ENCODE measurements at places on chromosomes 4 and X.

DNA sequence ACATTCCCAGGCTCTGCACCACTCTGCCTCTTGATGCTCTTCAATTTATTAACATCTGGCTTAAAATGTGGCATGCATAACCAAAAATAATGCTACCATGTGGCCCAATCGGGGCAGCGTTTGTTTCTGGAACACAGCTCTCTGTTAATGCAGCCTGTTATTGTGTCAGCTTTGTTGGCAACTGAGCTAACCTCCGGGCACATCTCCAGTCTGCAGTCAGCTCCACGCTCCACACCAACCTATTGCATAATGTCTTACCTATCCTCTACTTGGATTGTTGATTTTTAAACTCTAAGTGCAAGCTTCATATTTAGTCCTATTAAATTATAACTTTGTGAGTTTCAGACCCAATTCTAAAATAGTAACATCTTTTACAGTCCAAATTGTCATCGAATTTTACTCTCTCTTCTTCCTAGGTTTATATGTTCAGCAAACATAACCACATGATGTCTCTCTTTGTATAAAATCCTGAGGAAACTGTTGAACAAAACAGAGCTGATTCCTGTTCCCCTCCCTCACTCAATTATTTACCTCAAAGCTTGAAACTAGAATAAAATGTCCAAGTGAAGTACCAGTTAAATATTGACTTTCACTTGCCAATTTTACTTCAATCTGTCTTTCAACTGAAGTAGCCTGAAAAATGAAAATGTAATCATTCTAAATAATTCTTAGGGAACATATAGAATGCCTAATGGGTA lies 92.2 kb upstream of the RAPGEF2 start:
- peak; percentile 39 for DNase-seq

GRCh38 chr4:176031922-176032321 lies 33.7 kb upstream of the WDR17 start:
- DNase-seq = no peak

DNA sequence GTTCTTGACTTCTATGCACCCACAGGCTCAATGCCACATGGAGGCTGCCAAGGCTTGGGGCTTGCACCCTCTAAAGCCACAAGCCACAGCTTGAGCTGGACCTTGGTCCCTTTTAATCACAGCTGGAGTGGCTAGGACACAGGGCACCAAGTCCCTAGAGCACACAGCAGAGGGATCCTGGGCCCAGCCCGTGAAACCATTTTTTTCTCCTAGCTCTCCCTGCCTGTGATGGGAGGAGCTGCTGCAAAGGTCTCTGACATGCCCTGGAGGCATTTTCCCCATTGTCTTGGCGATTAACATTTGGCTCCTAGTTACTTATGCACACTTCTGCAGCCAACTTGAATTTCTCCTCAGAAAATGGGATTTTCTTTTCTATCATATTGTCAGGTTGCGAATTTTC lies 410.9 kb downstream of the GRID2 start:
- DNase-seq = no peak

DNA sequence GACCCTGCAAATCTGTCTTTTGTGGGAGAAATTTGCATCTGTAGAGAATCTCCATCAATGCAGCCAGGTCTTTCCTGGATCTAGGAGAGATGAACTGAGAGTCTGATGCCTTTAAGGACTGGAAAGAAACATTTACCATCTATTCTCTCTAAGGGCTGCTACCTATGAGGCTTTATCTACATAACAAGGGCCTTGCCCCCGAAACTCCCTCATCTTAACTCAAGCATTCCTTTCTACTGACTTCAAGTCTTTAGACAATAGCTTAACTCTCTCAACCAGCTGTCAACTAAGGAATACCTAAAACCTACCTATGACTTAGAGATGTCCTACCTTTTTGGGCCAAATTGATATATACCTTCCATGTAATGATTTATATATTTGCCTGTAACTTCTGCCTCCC lies 32.1 kb downstream of the MAGEB17 start:
- no peak for DNase-seq

DNA sequence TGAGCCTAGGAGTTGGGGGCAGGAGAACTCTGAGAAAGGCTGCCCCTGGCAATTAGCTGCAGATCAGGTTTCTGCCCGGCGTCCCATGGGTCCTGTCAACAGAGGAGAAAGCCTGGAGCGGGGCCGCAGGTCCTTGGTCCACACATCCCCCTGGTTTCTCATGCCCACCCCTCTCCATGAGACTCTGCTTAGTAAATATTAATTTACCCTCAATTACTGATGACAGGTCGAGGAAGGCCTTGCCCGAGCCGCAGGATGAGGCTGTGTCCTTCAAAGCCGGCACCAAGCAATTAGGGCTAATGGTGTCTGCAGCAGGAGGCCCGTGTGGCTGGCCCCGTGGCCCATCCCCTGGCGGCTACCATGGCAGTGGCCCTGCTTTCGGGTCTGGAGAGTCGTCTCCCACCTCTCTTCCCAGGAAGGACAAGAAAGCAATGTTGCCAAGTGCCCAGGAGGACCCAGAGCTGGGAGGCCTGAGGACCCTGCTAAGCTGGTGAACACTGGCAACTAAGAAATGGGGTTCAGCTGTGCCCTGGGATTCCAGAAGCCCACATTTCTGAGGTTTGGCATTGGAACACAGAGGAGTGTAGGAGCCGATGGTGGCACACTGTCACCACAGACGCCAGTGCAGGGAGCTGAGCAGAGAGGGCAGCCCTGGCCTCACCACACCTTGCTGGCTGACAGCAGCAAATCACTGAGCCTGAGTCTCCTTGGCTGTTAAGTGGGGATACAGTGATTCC lies 114.6 kb downstream of the CPZ start:
- no peak for DNase-seq

- DNase-seq = no peak
These were observed 24.2 kb downstream of the NELFA start for GRCh38 chr4:1984406-1985191.

DNA sequence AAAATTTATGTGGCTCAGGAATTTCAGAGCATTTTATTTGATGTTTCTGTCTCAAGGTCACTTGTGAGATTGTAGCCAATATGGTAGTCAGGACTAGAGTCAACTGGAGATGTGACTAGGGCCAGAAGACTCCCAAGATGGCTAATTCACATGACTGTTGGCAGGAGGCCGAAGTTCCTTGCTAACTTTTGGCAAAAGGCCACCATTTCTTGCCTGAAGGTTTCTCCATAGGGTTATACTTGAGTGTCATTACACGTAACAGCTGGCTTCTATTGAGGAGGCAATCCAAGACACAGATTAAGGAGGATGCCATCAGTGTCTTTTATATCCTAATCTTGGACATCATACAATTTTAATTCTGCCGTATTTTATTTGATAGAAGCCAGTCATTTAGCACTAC lies 162.3 kb upstream of the MAOA start:
- DNase-seq = no peak

DNA sequence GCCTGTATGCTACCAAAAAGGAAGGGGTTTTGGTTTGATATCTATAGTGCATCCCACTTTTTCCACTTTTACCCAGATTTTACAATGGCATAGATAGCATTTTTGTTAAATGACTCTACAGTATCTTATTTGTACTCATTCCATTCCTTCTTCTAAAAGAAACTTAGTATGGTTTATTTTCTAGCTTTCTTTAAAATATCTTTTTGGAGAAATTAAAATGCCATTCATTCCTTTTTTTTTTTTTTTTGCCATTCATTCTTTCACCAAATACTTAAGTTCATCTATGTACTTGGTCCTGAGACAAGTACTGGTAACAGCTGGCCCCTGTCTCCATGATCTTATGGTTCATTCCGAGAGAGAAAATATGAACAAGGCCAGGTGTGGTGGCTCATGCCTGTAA lies 49.1 kb downstream of the MID1 start:
- no peak for DNase-seq

GRCh38 chr4:7139167-7139982 lies 53.0 kb upstream of the SORCS2 start:
- no peak for DNase-seq

DNA sequence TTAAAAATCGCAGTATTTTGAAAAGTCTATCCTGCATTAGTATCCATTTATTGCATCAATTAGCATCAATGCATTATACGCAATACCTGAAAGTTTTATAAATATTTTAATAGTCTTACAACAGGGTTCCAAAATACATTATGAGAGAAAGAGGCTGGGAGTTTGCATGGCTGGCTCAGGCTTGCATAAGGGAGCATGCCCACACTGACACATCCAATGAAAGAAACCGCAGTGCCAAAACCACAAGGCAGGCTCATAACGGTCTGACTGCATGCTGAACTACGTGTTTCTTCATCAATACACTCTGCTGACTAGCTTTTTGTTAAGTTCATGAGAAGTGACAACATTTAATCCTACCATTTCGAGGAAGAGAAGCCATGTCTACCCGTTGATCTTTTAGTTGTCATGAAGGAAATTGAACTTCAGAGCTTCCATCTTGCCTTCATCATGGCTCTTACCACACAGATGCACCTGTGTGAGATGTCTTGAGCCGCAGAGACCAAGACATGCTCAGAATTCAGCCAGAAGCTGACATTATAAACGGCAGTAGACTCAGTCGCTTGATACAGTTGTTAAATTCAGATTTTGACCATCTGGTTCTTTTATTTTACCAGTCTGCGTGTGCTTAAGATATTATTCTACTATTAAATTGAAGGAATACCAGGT lies 168.8 kb upstream of the FRG1 start:
- DNase-seq = no peak

DNA sequence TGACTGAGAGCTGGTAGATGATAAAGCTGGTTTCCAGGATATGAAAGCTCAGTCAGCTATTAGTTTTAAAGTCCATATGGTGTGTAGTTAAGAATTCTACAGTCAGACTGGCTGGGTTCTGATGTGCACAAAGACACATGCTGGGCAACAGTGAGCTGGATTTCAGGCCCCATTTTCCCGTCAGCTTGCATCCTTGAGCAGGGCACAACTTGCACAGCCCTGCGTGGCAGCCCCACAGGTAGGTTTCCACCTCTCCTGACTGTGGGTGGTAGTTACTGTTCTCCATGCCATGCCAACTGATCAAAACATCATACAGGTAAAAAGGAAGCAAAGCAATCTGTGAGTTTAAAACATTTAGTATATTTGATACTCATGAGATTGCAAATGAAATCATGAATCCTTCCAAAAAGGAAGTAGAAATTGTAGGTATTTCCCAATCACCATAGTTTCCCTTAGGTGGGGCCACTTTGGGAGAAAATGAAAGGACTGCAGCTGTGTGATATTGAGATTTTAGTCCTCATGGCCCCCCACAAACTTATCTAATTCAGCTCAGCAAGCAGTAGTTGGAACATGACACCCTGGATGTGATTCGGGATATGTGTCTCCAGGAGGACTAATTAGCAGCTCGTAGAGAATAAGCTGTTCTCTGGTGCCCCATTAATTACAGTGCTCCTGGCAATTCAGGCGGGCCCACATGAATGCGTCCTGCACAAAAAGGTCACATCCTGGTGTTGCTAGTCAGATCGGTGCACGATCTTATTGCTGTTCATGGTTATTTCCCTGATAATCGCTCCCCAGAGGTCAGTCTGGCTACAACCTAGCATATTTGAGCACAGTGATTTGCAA lies 42.4 kb upstream of the NOCT start:
- peak; percentile 20 for DNase-seq

GRCh38 chrX:152904151-152905080 lies 6.5 kb downstream of the ZNF185 start:
- peak; percentile 84 for DNase-seq

DNA sequence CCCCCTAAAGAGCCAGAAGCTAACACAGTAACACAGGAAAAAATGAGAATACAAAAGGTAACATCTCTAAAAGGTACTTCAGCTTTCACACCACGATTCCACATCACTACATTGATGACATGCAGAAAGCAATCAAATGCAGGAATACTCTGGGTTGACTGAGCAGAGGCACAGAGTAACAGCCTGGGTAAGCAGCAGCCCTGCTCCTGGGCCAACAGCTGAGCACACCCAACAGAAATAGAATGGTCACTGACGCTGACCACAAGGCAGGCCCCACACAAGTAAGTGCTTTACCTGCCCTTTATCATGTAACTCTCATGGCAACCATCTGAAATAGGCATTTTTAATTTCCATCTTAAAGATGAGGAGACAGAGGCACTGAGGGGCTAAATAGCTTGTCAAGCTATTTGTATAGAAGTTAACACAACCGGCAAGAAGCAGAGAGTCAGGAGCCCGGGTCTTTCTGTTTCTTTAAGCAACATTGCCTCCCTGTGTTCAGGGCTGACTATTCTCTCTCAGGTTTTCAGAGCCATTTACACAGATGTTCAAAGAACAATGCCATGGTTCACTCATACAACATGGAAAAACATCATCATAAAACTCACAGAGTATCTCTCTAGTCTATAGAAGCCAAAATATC lies 168.9 kb downstream of the ZNF674 start:
- DNase-seq = peak; percentile 48

- DNase-seq = no peak
These were observed 59.8 kb upstream of the LGI2 start for GRCh38 chr4:25090516-25090915.

GRCh38 chr4:6773616-6774540 lies 8.6 kb upstream of the KIAA0232 start:
- DNase-seq = no peak

DNA sequence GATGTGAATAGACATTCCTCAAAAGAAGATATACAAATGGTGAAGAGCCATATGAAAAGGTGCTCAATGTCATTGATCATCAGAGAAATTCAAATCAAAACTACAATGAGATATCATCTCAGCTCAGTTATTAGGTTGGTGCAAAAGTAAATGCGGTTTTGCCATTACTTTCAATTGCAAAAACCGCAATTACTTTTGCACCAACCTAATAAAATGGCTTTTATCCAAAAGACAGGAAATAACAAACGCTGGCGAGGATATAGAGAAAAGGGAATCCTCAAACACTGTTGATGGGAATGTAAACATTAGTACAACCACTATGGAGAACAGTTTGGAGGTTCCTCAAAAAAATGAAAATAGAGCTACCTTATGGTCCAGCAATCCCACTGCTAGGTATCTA lies 5.1 kb downstream of the CLIC2 start:
- no peak for DNase-seq

GRCh38 chr4:147801820-147802219 lies 69.9 kb downstream of the ARHGAP10 start:
- no peak for DNase-seq

DNA sequence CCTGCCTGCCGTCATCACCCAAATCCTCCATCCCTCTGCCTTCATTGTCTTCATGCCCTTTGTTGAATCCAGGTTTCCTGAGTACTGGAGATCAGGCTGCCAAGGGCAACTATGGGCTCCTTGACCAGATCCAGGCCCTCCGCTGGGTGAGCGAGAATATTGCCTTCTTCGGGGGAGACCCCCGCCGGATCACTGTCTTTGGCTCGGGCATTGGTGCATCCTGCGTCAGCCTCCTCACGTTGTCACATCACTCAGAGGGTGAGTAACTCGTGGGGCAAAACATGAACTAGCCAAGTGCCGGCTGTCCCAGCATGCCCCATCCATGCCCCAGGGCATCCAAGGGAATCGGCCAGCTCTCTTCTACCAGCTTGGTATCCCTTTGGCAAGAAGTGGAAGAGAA lies 19.4 kb downstream of the NLGN3 start:
- DNase-seq = no peak
